Mesangial cell (primary cell): ENCODE measurements at places on chromosomes 5 and 9. TPM values are rescaled to one million over a fixed set of nuclear protein-coding genes. Genes with fewer than 3 reads are reported as not detected.

Gene CNTLN
- total RNA-seq, result 3.5 and 4.2 TPM in 2 replicates

Gene FRMD3
- total RNA-seq, result 1.3 and 2.9 TPM in 2 replicates

Gene STPG3
- total RNA-seq, result not detected in 2 replicates

Gene TIMD4
- 0.38 TPM in 1 of 2 replicates, not detected in the other for total RNA-seq

Gene INVS
- total RNA-seq, result 11.2 and 11.7 TPM in 2 replicates

Gene ANKRD31
- total RNA-seq, result under 0.01 TPM in 1 of 2 replicates, not detected in the other

Gene RPS14
- 1,725 and 2,035 TPM in 2 replicates for total RNA-seq

Gene SAPCD2
- 3.5 and 52.6 TPM in 2 replicates for total RNA-seq

Gene HACD4
- total RNA-seq, result 2.1 and 2.4 TPM in 2 replicates

Gene NPM1
- total RNA-seq, result 621 and 828 TPM in 2 replicates

Gene PCA3
- not detected in 2 replicates for total RNA-seq

Gene SOX30
- total RNA-seq, result 0.33 and 0.51 TPM in 2 replicates

Gene SLC46A2
- not detected in 2 replicates for total RNA-seq

Gene FKBP15
- 12.4 and 13.1 TPM in 2 replicates for total RNA-seq

Gene HTR1A
- not detected in 2 replicates for total RNA-seq

Gene WDR38
- 0.13 TPM in 1 of 2 replicates, not detected in the other for total RNA-seq

Gene CD14
- 1.3 TPM in 1 of 2 replicates, not detected in the other for total RNA-seq

Gene SYK
- total RNA-seq, result 6.5 and 7.5 TPM in 2 replicates

Gene LCP2
- not detected in 2 replicates for total RNA-seq

Gene ORM2
- total RNA-seq, result not detected in 2 replicates

Gene GNAQ
- 20.2 and 22.8 TPM in 2 replicates for total RNA-seq

Gene IFNA13
- total RNA-seq, result not detected in 2 replicates

Gene GRPEL2
- 8.4 and 12.9 TPM in 2 replicates for total RNA-seq

Gene PCDHB4
- 0.13 and 0.49 TPM in 2 replicates for total RNA-seq

Gene FAXDC2
- total RNA-seq, result 1.3 and 12.8 TPM in 2 replicates

Gene GFI1B
- total RNA-seq, result not detected in 2 replicates

Gene BRD9
- total RNA-seq, result 32.7 and 39.9 TPM in 2 replicates

Gene OCLN
- 6.0 and 16.5 TPM in 2 replicates for total RNA-seq

Gene LPCAT1
- 46.5 and 66.3 TPM in 2 replicates for total RNA-seq

Gene LHX2
- not detected in 2 replicates for total RNA-seq

Gene EQTN
- total RNA-seq, result not detected in 2 replicates

Gene SNCAIP
- 0.81 and 5.2 TPM in 2 replicates for total RNA-seq

Gene OMD
- not detected in 2 replicates for total RNA-seq

Gene S100Z
- total RNA-seq, result not detected in 2 replicates
